T-cell (primary cell): ENCODE measurements at places on chromosomes 7 and 10.

DNA sequence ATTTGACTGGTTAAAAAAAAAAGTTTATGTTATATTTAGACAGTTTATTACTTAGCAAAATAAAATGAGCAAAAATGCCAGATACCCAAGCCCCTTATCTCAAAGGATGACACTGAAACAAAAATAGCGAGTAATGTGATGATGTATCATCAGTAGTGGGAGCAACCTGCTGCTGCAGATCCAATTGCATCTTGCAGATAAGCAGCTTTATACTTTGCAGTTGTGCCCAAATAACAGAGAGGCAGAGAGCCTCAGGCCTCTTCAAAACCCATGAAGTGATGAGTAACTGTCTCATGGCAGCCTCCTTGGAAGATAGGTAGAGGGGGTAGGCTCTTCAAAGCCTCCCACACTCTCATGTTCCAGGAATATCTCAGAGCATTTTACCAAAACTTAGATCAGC is 468.2 kb upstream of the LRRTM3 start:
- DNase-seq, result no peak

DNA sequence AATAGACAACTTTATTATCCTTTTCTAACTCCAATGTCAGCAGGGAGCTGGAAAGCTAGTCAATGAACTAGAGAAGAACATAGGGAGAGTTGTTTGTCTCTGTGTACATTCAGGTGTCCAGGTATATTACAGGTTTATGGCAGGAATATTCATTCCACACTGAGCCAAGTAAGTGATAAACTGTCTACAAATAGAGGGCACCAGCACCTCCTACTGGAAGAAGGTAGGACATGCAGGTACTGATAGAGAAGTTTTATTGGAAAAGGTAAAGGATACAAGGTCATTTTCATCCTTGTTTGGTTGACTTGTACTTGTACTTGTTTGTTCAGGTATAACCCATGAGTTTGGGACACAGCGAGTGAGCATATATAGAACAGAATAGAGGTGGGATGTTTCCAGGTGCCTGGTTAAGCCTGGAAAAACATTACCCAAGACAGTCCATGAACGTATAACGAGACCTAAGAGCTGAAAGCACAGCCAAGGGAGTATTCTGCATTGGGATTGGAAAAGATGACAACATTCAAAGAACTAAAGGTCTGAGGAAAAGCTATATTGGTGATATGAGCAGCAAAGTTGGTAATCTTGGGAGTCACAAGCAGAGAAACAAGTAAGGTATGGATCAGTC is 61.4 kb upstream of the PPP1R3C start:
- DNase-seq, result no peak

DNA sequence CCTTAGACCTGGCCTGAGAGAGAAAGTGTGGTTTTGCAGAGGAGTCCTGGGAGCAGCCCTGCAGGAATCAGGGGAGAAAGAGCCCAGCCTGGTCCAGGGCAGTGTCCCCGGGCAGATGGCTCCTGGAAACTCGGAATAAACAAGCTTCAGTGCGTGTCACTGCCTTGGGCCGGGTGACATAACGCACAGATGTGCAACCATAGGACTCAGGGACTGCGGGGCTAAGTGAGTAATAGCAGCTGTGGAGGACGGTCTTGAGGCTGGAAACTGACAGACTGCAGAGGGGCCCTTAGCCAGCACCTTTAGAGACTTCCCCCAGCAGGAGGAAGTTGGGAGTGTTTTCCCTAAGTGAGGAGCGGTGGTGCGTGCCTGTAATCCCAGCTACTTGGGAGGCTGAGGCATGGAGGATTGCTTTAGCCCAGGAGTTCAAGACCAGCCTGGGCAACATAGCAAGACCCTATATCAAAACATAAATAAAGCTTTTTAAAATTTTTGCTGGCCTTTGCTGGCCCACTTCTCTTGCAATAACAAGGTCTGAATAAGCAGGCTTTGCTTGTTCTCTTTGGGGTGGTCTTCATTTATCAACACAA is 5.3 kb upstream of the CLIP2 start:
- no peak for DNase-seq

DNA sequence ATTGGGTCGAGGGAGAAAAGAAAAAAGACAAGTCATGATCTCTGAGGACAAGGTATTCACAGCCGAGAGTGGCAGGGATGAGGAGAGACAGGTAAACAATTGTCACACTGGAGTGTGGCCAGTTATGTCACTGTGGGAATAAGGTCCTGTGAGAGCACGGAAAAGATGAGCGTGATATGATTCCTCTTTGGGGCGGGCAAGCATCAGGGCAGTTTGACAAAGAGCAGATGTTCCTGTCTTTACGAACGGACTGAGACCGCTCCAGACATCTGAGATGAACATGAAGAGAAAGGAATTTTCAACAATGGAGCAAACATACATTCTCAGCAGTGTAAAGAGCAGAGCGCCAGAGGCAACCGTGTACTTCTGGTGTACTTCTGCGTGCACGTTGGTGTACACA is 278.1 kb downstream of the DPP6 start:
- DNase-seq, result no peak

GRCh38 chr7:16619979-16620408 is 25.6 kb downstream of the ANKMY2 start:
- no peak for DNase-seq

DNA sequence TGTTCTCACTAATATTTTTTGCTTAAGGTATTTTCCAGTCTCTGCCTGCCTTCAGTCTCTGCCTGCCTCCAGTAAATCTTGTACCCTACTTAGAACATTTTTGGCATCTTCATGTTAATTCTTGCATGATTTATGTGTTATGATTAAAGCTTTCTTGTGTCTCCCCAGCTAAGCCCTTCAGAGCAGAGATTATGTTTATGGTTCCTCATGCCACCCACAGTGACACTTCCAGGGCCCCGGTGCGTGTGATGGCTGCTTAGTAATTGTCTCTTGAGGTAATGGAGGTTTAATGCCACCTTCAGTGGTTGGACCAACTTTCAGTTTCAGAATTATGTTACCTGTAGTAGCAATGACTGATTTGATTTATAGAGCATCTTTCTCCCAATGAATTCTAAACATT is 70.6 kb upstream of the MET start:
- DNase-seq, result no peak

GRCh38 chr7:106772655-106773108 is 92.4 kb upstream of the PIK3CG start:
- DNase-seq, result no peak

DNA sequence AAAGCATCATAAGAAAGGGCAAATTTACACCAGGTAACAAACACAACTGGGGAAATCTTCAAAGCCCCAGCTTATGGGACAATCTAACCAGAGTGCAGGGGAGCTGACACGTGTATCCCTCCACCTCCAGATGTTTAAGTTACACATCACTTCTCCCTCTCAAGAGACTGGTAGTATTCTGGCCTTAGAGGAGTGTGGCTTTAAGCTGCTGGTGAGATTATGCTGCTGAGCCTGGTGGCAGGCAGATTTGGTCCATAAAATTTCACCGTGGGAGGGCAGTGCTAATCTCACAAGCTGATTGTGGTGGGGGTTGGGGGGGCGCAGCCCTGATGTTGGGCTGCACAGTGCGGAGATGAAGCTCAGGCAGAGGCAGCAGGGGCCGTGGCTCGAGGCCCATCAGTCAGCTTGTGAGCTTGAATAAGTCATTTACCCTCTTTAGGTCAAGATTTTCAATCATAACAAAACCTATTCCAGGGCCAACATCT is 431.0 kb upstream of the GALNT17 start:
- DNase-seq, result no peak

DNA sequence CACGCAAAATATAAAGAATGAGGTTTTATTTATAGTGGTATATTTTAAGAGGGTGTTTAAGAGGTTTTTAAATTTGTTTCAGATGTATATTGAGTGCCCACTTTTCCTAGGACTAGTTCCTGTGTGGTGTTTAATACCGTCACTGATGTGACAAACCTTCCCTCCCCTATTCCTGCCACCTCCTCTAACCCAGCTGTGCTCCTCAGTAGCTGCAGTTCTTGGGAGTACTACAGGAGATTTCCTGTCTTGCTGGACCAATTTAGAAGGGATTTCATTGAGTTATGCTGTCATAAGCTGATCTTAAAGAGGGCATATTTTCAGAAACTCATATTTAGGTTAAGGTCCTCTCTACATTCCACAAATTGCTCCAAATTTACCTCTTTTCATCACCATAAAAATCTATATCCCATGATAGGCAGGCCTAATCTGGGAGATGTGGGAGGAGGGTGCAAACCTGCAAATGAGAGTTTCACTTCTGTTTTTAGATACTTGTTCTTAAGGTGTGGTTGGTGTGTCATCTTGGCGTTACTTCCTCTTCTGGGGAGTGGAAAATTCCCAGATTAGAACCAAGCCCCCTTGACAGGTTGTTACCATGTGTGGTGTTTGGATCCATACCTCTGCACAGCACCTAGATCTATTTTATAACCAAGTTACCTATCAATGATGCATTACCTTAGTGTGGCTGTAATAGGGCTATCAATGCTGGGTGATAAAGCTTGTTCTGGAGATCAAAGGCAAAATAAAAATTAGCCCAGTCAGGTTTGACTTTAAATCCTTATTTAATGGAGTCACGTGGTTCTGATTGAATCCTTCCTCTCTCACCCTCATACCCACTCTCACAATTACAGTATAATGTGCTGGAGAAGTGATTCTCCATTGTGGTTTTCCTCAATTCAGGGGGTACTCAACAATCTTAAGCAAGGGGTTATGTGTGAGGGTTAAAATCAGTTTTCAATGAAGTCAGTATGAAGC is 141.1 kb downstream of the CDK14 start:
- DNase-seq, result no peak

- no peak for DNase-seq
Observed at GRCh38 chr7:80257756-80258155, 123.1 kb downstream of the GNAI1 start.

- peak; percentile 37 for DNase-seq
Observed at GRCh38 chr10:63521416-63522276, 445 bp downstream of the REEP3 start.

GRCh38 chr10:50613150-50613549 is 10.6 kb downstream of the SGMS1 start:
- no peak for DNase-seq

- no peak for DNase-seq
Observed at GRCh38 chr7:116787881-116788280, 74.5 kb upstream of the CAPZA2 start.

- no peak for DNase-seq
Observed at GRCh38 chr7:227926-228325, 35.6 kb downstream of the FAM20C start.

DNA sequence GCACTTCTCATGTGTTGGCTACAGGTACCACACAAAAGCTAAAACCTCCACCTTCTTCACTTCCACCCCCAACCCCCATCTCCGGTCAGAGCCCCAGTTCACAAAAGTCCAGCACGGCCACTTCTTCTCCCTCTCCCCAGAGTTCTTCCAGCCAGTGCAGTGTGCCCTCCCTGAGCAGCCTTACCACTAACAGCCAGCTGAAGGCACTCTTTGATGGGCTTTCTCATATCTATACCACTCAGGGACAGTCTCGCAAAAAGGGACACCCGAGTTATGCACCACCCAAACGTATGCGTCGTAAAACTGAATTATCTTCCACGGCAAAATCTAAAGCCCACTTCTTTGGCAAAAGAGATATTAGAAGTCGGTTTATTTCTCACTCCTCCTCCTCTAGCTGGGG is 135.7 kb upstream of the SAMD8 start:
- no peak for DNase-seq

GRCh38 chr10:51459476-51459875 is 239.9 kb downstream of the CSTF2T start:
- no peak for DNase-seq

GRCh38 chr10:84924131-84924530 is 595.7 kb downstream of the CCSER2 start:
- no peak for DNase-seq

GRCh38 chr7:44106311-44107065 is 2.3 kb downstream of the AEBP1 start:
- DNase-seq, result no peak

- DNase-seq, result no peak
Observed at GRCh38 chr7:123719197-123719721, 29.5 kb downstream of the WASL start.

DNA sequence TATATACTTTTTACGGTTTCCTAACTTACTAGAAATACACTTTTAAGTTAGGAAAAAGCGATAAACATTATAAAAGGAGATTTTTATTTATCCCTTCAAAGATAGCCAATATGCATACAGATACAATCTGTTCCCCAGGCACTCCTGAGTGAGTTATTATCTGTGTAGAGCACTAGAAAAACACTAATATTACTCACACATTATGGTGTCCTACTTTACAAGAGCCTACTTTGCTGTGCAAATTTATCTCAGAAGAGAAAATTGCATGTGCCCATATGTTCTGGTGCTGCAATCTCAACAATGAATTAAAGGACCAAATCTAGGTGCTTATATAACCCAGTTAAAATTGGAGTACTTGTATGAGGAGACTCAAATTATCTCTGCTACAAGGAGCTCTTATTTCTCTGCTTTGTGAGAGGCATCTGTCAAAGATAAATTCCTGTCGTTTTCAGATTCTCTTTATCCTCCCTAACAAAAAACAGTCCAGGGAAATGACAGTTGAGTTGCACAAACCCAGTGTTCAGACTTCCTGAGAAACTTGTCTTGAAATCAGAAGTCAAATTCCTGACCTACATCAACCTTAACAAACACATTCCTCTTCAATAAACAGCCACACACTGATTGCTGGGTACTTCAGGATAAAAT is 28.9 kb downstream of the CPA1 start:
- DNase-seq, result no peak

DNA sequence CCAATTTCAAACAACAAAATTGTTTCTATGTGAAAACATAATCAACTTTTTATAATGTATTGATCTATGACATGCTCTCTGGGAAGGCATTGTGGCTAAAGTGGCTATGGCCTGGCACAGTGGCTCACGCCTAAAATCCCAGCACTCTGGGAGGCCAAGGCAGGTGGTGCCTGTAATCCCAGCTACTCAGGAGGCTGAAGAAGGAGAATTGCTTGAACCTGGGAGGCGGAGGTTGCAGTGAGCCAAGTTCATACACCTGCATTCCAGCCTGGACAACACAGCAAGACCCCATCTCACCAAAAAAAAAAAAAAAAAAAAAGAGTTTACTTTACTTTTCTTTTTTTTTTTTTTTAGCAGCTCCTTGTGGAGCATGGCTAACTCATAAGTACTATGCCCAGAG is 38.9 kb upstream of the CPN1 start:
- no peak for DNase-seq

DNA sequence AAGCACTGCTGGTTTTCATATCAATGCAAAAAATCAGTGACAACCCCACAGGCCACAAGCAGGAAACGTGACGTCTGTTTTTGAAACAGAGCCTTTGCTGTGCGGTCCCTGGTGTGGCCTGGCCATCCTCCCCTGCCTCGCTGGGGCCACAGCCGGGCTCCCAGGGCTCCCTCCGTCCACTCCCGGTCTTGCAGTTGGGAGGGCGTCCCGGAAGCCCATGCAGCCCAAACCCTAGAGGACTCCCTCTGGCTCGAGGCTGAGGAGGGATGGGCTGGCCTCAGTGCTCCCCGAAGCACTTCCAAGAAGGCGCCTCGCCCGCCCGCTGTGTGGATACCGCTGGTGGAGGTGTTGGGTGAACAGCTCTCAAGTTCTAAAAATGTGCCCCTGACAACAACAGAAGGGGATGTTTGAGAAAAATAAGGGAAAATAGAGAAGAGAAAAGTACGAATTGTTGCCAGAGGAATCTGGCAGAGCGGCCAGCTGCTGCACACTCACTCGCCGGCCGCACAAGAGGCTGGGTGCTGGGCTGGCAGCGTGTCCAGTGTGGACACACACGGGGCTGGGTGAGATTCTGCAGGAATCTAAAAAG is 73.5 kb downstream of the ZRANB1 start:
- DNase-seq, result peak; percentile 4

GRCh38 chr10:101974091-101974971 is 81.6 kb downstream of the ARMH3 start:
- no peak for DNase-seq

- peak; percentile 7 for DNase-seq
Observed at GRCh38 chr10:12547301-12547771, 198.0 kb downstream of the CAMK1D start.
